GM12864 (cell line): ENCODE measurements at places on chromosomes 16 and 17.

GRCh38 chr17:32879134-32879533, 2.2 kb upstream of the MYO1D start:
- DNase-seq = no peak

DNA sequence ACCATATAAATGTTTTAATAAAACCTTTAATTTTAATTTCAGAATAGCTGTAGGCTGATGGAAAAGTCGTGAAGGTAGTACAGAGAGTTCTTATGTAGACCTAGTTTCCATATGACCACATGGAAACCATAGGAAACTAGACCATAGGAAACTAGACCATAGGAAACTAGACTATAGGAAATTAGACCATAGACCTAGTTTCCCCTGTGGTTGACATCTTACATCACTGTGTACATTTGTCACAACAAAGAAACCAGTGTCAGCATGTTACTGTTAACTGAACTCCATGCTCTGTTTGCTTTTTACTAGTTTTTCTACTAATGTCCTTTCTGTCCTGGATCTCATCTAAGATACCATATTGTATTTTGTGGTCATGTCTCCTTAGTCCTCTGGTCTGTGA, 14.6 kb downstream of the NUDT7 start:
- DNase-seq = no peak

- DNase-seq = no peak
These were observed 12.0 kb downstream of the AP1G1 start for GRCh38 chr16:71796501-71797097.

DNA sequence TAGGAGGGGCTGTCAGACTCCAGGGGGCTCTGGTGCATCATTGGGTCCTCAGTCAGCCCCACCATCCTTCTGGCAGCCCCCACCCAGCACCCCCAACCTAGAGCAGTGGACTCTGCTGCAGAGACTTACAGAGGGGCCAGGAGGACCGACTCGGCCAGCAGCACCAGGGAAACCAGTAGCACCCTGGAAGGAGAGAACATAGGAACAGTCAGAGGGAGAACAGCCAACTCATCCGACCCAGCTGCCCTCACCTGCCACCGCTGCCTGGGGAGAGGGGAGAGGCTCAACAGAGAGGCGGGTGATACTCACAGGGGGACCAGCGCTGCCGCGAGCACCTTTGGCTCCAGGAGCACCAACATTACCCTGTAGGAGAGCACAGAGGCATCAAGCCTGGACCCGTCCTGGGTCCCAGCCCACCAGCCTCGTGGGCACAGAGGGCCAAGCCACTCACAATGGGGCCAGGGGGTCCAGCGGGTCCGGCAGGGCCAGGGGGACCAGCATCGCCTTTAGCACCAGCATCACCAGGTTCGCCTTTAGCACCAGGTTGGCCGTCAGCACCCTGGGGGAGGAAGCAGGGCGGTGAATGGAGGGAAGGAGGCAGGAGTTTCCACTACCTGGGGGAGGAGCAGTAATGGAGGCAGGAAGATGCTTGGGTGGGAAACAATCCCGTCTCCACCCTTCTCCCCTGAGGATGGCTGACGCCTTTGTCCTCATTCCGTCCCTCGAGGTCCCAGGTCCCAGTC, 11.7 kb downstream of the COL1A1 start:
- no peak for DNase-seq

DNA sequence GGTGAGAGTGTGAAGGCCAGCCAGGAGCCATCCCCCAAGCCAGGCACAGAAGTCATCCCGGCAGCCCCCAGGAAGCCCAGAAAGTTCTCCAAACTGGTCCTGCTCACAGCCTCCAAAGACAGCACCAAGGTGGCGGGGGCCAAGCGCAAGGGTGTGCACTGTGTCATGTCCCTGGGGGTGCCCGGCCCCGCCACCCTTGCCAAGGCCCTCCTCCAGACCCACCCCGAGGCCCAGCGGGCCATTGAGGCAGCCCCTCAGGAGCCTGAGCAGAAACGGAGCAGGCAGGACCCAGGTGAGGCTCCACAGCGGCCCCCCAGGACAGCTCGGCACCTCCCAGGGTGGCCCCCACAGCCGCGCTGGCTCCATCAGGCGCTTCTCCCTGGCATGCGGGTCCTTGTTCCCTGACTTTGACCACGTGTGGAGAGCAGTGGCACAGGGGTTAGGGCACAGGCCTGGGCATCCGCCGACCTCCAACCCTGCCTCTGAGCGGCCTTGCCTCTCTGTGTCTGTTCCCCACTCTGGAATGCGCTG, 13.5 kb downstream of the FLYWCH2 start:
- no peak for DNase-seq

DNA sequence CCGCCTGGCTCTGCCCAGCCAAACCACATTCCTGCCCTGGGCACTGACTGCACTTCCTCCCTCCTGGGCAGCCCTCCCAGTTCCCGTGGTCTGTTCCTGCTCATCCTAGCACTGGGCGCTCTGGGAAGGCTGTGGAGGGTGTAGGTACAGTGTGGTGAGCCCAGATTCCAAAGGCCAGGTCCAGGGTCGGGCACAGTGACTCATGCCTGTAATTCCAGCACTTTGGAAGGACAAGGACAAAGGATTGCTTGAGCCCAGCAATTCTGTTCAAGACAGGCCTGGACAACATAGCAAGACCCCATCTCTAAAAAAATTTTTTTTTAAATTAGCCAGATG, 30.6 kb downstream of the C16orf74 start:
- no peak for DNase-seq

GRCh38 chr17:5775098-5775497, 190.8 kb upstream of the NLRP1 start:
- DNase-seq = no peak

- DNase-seq = no peak
These were observed 34.3 kb downstream of the NDEL1 start for GRCh38 chr17:8469964-8470363.

GRCh38 chr17:80805032-80805751, 186.4 kb upstream of the CHMP6 start:
- DNase-seq = no peak

- DNase-seq = no peak
These were observed at the start of gene GPR139 for GRCh38 chr16:20073203-20074098. Gene GPR139, minus strand, starts transcription at chr16:20073890. Its CDS starts 274 bp downstream, at chr16:20073616.

DNA sequence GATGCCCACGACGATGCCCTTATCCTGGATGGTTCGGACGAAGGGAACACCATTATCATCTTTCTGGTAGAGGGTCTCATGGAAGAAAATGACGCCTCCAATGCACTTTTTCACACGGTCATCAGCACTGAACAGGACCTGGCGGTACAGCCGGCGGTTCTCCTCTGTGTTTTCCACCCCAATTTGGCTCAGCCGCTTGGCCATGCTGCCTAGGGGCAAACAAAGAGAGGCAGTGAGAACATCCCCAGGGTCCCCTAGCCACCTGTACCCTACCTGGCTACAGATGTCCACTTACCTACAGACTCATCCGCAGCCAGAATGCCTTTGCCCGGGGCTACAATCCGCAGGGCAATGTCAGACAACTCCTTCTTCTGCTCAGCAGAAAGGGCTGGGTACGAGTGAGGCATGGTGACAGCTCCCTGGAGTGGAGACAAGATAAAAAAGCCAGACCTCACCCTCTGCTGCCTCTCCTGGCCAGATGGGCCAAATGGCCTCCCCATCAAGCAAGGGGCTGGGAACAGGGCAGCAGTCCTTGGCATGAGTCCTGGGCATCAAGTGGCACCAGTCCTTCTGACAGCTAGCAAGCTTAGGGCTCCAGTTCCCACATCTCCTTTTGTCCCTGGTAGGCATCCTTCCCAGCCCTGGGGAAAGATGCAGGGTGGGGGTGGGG, 1.4 kb downstream of the ALDOC start:
- DNase-seq = no peak

DNA sequence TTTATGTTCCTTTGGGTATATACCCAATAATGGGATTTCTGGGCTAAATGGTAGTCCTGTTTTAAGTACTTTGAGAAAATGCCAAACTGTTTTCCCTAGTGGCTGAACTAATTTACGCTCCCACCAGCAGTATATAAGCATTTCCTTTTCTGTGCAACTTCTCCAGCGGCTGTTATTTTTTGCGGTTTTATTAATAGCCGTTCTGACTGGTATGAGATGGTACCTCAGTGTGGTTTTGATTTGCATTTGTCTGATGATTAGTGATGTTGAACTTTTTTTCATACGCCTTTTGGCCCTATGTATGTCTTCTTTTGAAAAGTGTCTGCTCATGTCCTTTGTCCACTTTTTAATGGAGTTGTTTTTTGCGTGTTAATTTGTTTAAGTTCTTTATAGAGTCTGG, 25.8 kb upstream of the TEKT1 start:
- DNase-seq = no peak

DNA sequence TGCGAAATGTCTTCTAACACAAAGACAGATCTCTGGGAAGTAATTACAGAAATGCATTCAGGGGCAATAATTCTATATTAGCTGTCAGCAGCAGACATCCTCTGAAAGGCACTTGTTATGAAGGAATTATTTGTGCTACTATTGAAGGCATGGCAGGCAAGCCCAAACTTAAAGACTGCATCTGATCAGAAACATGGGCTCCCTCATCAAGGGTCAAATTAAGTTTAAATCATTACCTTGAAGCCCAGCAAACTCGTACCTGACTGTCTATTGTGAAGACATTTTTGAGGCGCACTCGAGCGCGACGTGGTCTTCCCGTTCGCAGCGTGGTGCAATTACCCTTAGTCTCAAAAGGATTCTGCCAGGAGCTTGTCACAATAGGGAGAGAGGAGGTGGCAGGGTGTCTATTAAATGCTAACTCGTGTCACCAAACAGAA, 110.6 kb downstream of the ZNF423 start:
- no peak for DNase-seq

DNA sequence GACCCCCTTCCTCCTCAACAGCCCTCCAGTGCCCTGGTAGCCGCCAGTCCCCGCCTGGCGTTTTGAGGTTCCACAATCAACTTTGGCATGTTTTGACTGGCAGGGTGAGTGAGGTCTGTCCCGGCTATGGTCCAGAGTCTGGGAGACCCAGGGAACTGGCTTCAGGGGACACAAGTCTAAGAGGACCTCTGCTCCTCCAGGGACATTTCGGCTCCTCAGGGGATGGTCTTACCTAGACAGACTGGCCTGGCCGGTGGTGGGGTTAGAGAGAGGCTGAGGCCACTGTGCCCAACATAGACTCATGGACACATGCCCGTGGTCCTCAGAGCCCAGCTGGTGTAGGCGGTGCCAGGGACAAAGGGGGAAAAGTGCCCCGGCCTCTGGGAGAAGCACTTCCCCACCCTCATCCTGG, 2.2 kb downstream of the TMC8 start:
- no peak for DNase-seq

DNA sequence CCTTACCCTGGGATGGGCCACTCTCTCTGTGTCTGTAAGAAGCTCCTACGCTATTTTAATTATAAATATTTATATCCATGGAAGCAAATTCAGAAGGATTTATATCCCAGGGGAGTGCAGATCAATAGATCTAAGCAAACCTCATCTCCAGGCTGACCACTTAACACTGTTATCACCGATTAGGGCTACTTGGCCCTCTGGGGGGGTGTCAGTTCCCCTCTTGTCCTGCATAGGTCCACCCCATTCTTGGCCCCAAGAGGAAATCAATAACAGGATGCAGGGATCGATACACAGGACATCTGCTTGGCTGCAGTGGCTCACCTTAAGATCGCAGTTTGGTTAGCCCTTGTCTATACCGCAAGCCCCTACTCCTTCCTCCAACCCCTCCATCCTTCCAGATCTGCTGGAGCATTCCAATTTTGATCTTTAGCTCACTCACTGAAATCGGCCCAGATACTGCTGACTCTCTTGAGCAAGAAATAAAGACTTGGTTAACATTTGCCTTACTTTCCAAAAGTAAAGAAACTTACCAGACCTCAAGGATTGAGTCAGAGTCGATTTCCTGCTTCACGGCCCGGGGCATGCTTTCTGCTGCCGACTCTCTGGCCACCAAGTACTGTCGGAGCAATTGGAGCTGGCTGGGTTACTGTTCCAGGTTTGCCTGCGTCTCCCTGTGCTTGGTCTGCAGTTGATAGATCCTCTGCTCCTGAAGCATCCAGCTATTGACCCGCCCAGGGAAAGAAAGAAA, 112.3 kb upstream of the PMFBP1 start:
- no peak for DNase-seq

DNA sequence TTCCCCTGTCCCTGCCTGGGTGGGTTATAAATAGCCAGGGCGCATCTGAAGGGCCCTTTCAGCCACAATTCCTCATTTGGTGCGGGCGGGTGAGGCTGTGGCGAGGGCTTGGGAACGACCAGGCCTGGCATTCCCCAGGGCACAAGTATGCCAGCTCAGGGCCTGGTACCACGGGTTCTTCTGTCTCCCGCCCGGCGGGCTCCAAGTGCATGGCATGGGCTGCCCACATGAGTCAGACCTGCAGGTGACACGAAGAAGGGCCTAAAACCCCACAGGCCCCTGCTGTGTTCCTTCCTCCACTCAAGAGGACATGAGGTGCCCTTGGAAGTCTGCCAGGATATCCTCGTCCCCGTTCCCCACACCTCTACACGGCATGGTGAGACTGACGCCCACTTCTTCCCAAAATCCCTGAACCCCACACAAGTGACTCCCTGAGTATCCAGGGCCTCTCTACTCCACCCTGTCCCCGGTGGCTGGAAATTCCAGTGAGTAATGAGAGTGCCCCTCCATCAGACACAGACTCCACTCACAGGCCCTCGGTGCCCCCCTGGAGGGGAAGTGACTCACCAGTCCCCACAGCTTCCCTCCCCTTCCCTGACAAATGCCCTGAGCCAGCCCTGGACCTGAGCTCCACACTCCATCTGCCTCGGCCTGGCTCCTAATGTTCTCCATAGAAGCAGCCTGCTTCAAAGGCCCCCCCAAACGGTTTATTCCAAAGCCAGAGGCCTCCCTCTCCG, 68.8 kb downstream of the ABR start:
- DNase-seq = no peak

DNA sequence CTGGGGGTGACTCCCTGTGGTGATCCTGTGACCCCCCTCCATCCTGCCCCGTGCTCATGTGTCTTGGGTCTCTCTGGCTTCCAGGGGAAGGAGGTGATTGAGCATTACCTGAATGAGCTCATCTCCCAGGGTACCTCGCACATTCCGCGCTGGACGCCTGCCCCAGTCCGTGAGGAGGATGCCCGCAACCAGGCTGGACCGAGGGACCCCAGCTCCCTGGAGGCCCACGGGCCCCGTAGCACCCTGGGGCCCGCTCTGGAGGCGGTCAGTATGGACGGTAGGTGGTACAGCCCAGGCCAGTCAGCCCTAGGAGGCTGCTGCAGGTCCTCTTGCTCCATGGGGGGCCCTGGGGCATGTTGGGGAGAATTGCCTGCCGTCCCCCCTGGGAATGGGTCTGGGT, 33.6 kb downstream of the SEC14L5 start:
- DNase-seq = no peak

- DNase-seq = no peak
These were observed 178.9 kb downstream of the PRKCA start for GRCh38 chr17:66481271-66481670.

GRCh38 chr16:678209-678857, 1.9 kb upstream of the STUB1 start:
- no peak for DNase-seq
